Esophagus squamous epithelium (tissue), 5 donors: ENCODE measurements at places on chromosomes 5 and 9.

DNA sequence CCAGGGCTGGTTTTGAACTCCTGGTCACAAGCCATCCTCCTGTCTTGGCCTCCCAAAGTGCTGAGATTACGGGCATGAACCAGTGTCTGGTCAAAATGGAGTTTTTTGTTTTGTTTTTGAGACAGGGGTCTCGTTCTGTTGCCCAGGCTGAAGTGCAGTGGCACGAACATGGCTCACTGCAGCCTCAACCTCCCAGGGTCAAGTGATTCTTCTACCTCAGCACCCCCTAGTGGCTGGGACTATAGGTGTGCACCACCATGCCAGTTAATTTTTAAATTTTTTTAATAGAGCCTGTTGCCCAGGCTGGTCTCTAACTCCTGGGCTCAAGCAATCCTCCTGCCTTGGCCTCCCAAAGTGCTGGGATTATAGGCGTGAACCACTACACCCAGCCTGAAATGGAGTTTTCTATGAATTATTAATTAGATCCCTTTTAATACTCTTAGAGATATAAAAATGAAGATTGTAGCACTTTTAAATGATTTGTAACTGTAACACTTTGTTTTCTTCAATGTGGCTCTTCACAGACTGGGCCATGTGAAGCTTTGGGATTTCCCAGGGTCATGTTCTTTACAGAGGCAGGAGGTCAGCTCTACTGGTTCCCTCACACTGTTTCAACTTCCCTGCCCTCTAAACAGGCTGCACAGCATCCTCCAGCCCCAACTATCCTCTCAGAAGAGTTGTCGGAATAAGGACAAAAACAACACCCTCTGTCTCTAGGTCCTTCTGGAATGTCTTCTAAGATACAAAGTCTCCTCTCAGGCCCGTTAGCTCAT, 32.7 kb upstream of the SPARC start:
- H3K4me3 ChIP-seq = no peak overlapping the region
- H3K4me1 ChIP-seq = peaks cover 7% of the 10 kb centered on the region
- no peaks in the 10 kb centered on the region for H3K27me3 ChIP-seq
- no peaks in the 10 kb centered on the region for H3K36me3 ChIP-seq
- H3K27ac ChIP-seq = no peak overlapping the region

DNA sequence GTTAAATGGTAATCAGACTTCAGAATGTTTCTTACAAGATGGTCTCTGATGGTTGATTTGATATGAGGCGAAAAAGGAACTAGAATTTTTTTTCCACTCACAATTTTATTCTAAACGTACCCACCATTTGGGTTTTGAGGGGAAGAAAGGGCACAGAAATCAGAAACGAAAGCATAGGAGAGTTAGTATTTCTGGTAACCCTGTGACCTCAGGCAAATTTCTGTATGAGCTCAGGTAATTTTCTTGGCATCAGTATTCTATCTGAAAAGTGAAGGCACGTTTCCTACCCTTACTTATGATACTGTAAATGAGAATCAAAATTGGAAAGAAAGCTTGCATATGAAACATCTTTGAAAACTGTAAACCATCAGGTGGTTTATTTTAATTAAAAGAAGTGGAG, 26.5 kb downstream of the TMEFF1 start:
- no peaks in the 10 kb centered on the region for H3K4me1 ChIP-seq
- no peak overlapping the region for H3K27ac ChIP-seq
- no peaks in the 10 kb centered on the region for H3K27me3 ChIP-seq
- no peak overlapping the region for H3K4me3 ChIP-seq
- no peaks in the 10 kb centered on the region for H3K36me3 ChIP-seq
- no peak for DNase-seq

DNA sequence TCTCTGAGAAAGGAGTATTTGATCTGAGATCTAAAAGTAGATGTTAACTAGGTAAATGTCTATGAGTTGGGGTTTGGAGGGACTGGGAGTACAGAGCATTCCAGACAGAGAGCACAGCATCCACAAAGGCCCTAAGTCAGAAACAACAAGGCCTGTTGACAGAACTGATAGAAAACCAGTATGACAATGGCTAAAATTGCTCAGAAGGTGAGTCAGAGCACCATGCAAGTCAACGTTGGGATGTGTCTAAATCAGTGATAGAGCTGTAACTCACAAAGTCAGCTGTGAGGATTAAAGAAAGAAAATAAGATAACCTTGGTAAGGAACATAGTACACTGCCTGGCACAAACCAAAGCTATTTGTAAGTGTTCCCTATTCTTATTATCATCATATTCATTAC, 124.0 kb downstream of the CETN3 start:
- DNase-seq = no peak
- no peak overlapping the region for H3K27ac ChIP-seq
- H3K4me3 ChIP-seq = no peak overlapping the region
- no peaks in the 10 kb centered on the region for H3K27me3 ChIP-seq

- H3K4me3 ChIP-seq = no peak overlapping the region
- H3K27me3 ChIP-seq = no peaks in the 10 kb centered on the region
- H3K4me1 ChIP-seq = peaks cover 19% of the 10 kb centered on the region
- peak overlapping the region; percentile 14 for H3K27ac ChIP-seq
Observed at GRCh38 chr5:119395080-119395836, 39.4 kb downstream of the TNFAIP8 start.

DNA sequence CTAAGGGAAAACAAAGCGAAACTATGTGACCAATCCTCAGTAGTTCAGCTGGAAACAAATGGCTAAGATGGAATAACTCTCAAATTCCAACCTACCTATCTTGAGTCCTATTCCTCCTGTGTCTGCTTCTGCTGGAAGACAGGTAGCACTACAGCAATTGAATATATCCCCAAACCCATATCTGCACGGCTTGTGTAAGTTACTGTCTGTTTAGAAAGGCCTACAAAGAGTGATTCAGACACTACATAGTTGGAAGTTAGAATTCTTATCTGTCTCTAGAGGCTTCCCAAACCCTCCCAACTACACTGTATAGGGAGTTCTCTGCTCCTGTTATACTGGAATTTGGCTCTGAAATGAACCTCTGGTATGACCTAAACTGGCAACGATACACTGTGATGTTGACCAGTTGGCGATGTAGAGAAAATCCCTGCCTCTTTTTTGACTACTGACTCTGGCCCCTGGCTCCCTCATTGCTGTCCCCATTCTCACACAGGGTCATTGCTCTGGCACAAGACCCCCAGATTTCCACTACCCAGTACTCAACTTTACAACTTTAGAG, 22.6 kb upstream of the NADK2 start:
- no peak overlapping the region for H3K27ac ChIP-seq
- no peaks in the 10 kb centered on the region for H3K4me1 ChIP-seq
- DNase-seq = no peak
- no peak overlapping the region for H3K4me3 ChIP-seq
- no peaks in the 10 kb centered on the region for H3K36me3 ChIP-seq

DNA sequence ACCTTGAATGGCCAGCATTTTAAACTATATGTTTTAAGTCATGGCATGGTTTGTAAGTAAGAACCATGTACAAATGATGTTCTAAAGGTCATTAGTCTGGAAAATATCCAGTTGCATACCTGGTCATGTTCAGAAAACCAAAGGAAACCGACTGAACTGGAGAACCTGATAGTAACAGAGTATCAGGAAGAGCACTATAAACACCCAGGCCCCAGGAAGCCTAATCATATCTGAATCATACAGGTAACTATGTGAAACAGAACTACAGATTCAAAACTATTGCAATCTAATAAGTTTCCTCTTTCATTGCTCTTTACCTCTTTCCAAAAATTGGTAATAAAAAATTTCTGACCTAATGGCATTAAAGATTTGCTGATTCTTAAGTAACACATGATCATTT, 500.3 kb downstream of the ARHGEF28 start:
- no peak overlapping the region for H3K4me3 ChIP-seq
- no peak for DNase-seq
- no peaks in the 10 kb centered on the region for H3K27me3 ChIP-seq
- no peaks in the 10 kb centered on the region for H3K4me1 ChIP-seq
- no peaks in the 10 kb centered on the region for H3K36me3 ChIP-seq

DNA sequence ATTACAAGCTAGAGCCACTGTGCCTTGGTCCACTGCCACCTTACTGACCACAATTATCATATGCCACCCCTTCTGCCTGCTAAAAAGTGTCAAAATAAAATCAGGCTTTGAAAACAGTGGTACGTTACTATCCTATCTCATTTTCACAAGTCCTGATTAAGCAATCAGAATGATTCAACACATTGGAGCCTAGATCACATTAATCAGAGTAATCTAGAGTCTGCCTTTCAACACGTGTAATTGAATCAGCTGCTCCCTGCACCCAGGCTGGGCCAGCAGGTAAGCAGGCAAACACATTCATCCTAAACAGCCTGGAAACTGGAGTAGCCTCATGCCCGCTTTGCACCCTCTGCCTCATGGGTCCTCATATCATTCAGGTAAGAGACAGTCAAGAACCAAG, 186.2 kb downstream of the DCP2 start:
- no peak for DNase-seq
- no peaks in the 10 kb centered on the region for H3K36me3 ChIP-seq
- peaks cover 33% of the 10 kb centered on the region for H3K4me1 ChIP-seq
- peak overlapping the region; percentile 68 for H3K27ac ChIP-seq

GRCh38 chr5:104353371-104353770, 790.8 kb upstream of the NUDT12 start:
- no peaks in the 10 kb centered on the region for H3K27me3 ChIP-seq
- H3K4me3 ChIP-seq = no peak overlapping the region
- no peak overlapping the region for H3K27ac ChIP-seq
- no peaks in the 10 kb centered on the region for H3K4me1 ChIP-seq

DNA sequence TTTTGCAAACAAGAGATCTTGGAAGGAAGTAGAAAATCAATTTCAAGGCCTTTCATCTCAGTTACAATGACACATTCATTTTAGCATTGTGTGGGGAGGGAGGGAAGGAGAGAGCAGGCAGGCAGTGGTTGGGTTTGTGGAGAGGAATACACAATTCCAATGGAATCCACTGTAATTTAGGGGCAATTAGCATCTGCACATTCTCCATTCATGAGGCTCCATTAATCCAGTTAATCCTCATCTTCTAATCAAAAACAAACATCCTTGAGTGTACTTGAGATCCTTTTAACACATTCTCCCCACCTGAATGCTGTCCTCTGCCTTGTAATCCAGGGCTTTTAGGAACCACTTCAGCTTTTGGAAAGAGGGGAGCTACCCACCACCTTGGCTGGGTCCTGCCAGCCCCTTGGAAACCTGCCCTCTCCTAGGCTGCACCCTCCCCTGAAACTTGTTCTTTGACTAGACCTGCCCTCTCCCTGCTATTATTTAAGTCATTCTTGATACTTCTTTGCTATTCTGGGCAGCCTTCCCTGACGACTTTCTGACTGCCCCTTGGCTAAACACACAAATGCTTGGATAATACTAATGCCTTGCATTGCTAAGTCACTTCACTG, 271.2 kb downstream of the SLIT3 start:
- H3K27me3 ChIP-seq = no peaks in the 10 kb centered on the region
- no peaks in the 10 kb centered on the region for H3K36me3 ChIP-seq
- no peak overlapping the region for H3K4me3 ChIP-seq
- peaks cover 43% of the 10 kb centered on the region for H3K4me1 ChIP-seq
- no peak for DNase-seq
- H3K27ac ChIP-seq = no peak overlapping the region
